ENCODE measurements at places on chromosomes 4 and X. TPM values are rescaled to one million over a fixed set of nuclear protein-coding genes. Genes with fewer than 3 reads are reported as not detected.

The SPATA4 gene
- total RNA-seq, result not detected

The CWH43 gene
- total RNA-seq, result not detected

The ETDB gene
- total RNA-seq, result not detected

DNA sequence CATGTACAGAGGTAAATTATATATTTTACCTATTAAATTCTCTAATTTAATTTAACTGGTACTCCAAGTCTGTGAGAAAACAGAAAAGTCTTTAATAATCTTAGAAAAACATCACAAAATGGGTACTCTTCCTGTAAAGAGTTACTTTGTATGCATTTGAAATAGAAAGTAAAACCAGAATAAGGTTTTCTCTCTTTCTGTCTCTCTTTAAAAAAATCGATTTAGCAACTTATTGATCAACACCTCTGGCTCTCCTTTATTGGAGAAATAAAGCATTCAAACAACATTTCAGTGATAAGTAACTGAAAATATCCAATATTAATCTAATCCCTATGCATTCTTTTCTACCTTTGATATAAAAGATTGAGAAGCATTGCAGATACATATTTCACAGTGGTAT lies 27.4 kb downstream of the ATOH1 start:
- peaks cover 22% of the 10 kb centered on the region for H3K27me3 ChIP-seq
- no peak overlapping the region for H3K27ac ChIP-seq
- H3K4me3 ChIP-seq, result no peak overlapping the region
- DNase-seq, result no peak

DNA sequence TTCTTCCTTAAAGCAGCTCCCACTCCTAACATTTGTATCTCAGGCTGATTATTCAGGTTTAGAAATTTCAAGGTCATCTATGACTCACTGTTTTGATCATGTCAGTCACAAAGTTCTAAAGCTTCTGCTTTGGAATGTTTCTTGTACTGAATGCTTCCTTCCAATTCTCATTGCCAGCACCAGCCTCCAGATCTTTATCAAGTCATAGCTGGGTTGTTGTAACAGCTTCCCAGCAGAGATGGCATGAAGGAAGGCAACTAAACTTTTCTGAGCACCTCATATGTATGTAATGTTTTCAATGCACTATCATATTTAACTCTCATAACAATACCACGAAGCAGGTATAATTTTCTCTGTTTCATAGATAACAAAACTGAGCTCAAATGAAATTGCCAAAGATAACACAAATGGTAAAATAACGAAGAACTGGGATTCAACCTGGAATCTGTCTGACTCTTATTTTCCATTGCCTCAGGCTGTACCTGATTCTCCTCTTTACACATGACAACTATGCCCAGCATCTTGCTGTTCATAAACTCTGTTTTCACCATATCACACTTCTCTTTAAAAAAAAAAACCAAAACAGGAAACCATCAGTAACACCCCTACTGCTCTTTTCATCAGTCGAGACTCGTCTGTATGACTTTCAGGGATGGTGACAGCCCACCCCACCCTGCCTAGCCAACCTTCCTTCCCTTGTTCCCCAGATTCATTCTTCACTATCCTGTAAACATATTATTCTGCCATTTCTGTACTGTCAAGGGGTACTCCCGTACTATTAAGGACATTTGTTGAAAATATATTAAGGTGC lies 13.4 kb downstream of the TRPC3 start:
- H3K4me1 ChIP-seq, result no peaks in the 10 kb centered on the region
- no peaks in the 10 kb centered on the region for H3K36me3 ChIP-seq
- H3K27ac ChIP-seq, result no peak overlapping the region
- no peak overlapping the region for H3K4me3 ChIP-seq

DNA sequence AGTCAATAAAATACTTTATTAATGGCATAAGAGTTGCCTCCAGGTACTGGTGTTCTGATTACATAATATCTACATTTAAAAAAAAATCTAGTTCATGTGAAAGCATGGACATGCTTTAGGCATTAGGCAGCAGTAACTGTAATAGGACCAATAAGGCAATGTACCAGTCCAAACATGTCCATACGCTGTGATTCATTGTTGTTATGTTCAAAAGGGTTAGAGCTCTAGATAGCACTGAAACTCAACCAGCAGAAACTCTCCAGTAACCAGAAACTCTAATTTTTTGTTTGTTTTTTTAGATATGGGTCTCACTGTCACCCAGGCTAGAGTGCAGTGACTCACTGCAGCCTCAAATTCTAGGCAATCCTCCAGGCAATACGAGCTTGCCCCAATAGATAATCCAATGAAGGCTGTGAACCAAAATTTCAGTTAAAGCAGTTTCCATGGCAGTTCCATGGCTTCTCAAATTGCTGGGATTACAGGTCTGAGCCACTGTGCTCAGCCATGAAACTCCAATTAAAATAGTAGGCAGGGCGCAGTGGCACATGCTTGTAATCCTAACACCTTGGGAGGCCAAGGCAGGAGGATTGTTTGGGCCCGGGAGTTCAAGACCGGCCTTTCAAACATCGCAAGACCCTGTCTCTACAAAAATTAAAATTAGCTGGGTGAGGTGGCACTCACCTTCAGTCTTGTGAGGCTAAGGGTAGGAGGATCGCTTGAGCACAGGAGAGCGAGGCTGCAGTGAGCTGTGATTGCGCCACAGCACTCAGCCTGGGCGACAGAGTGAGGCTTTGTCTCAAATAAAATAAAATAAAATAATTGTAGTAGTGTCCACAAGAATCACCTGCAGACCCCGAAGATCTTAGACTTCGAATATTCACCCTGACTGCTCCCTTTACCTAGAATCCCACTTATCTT lies 36.3 kb downstream of the MGARP start:
- DNase-seq, result no peak
- H3K36me3 ChIP-seq, result no peaks in the 10 kb centered on the region
- H3K4me3 ChIP-seq, result no peak overlapping the region

- H3K4me3 ChIP-seq, result no peak overlapping the region
- DNase-seq, result no peak
- no peaks in the 10 kb centered on the region for H3K27me3 ChIP-seq
- H3K4me1 ChIP-seq, result no peaks in the 10 kb centered on the region
- H3K27ac ChIP-seq, result no peak overlapping the region
Measured at GRCh38 chr4:23630110-23630509, 259.7 kb downstream of the PPARGC1A start.

DNA sequence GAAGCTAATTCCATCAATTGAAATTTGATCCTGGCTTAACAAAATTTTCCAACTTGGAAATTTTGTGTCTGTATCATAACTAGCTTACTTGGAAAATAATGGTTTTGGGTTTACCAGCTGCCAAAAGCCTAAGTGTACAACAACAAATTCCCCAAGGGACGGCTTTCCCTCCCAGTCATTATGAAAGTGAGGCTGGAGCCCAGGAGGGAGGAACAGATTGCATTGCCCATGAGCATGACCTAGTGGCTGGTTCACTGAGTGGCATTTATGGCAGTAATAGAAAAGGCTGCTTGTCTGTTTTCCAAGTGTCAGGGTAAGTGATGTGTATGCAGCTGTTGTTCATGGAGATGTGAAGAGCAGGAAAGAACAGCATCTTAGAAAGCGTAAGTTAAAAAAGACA lies 70.8 kb upstream of the HHIP start:
- H3K4me3 ChIP-seq, result no peak overlapping the region
- no peak overlapping the region for H3K27ac ChIP-seq
- peaks cover 5% of the 10 kb centered on the region for H3K4me1 ChIP-seq
- H3K36me3 ChIP-seq, result no peaks in the 10 kb centered on the region
- H3K27me3 ChIP-seq, result no peaks in the 10 kb centered on the region
- no peak for DNase-seq

DNA sequence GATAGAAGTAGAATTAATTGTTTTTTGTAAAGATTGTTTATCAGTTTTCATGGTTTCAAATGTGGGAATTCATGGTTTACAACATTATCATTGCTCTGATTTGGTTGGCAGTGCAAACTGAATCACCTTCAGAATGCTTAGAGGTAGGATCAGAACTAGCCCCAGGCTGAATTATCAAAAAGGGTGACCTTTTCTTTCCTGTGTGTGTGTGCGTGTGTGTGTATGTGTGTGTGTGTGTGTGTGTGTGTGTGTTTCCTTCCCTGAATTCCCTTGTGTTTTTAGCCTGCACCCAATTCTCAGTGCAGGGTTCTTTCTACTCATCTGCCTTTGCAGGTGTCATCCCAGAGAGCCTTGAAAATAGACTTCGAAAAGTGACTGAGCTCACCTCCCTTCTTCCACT lies 125.0 kb downstream of the BMPR1B start:
- H3K27ac ChIP-seq, result no peak overlapping the region
- H3K4me1 ChIP-seq, result no peaks in the 10 kb centered on the region
- no peak for DNase-seq
- H3K36me3 ChIP-seq, result no peaks in the 10 kb centered on the region

DNA sequence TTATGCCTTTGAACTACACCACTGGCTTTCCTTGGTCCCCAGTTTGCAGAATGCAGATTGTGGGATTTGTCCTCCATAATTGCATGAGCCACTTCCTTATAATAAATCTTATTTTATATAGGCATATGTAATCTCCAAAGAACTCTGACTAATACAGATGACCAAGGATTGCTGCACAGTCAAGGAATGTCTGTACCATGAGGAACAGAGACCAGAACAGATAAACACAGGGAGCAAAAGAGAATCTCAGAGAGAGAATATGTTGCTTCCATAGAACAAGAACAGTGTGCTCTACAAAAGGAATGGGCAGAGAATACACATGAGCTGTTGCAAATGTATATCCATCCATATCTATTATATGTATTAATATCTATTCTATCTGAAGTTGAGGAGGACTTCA lies 111.1 kb downstream of the ADRA2C start:
- H3K36me3 ChIP-seq, result peaks cover 4% of the 10 kb centered on the region
- no peak overlapping the region for H3K27ac ChIP-seq
- peaks cover 75% of the 10 kb centered on the region for H3K27me3 ChIP-seq
- DNase-seq, result no peak
- no peak overlapping the region for H3K4me3 ChIP-seq

GRCh38 chrX:108699368-108699767 lies 37.0 kb downstream of the IRS4 start:
- no peaks in the 10 kb centered on the region for H3K4me1 ChIP-seq
- H3K36me3 ChIP-seq, result peaks cover 3% of the 10 kb centered on the region
- DNase-seq, result no peak
- no peak overlapping the region for H3K4me3 ChIP-seq
- H3K27ac ChIP-seq, result no peak overlapping the region
- no peaks in the 10 kb centered on the region for H3K27me3 ChIP-seq

DNA sequence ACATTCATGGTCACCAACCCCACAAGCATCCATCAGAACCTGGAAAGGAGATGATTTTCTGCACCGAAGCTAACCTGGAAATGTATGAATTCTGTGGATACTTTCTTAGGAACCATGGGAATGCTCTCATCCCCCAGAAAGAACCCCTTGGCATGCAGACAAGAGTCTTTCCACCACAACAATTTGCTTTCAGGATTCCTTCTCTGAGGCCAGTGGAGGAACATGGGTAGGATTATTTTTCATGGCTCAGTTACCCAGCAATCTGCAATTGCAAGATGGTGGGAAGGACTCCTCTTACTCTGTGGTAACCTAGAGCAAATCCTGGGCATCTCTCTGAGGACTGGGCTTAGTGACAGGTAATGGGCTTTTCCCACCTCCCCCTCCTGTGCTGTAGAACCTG lies 131.9 kb upstream of the MSX1 start:
- H3K27me3 ChIP-seq, result no peaks in the 10 kb centered on the region
- no peak for DNase-seq

- no peak for DNase-seq
- peak overlapping the region; percentile 81 for H3K27ac ChIP-seq
- no peaks in the 10 kb centered on the region for H3K36me3 ChIP-seq
Measured at GRCh38 chr4:151671541-151672059, 89.2 kb downstream of the GATB start.

DNA sequence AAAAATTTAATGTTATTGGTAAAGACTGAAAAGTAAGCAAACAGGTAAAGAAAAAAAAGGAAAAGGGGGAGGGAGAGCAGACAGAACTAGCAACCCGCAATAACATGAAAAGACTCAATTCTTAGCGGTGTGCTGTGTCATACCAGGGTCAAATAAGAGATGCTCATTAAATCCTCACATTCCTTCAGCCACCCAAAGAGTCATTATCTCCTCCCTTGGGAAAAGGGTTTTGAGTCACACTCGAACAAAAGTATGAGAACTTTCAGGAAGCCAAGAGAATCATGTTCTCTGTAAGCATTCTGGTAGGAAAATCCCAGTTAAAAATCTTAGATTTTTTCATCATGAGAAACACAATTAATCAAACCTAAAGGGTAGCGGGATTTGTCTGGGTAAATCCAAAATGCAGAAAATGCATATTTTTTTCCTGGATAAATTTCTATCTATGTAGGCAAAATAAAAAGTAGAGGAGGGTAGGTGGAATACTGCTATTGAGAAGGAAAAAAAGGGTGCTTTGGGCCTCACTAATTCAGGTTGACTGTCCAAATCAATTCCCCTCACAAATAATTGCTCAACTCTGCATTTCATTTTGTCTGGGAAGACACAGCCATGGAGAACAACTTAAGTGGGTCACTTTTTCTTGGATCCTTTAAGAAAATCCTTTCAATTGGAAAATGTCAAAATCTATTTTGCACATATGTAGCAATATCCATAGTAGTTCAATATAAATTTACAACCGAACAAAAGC lies 23.2 kb downstream of the TNIP3 start:
- H3K36me3 ChIP-seq, result no peaks in the 10 kb centered on the region
- no peak overlapping the region for H3K4me3 ChIP-seq
- H3K27me3 ChIP-seq, result no peaks in the 10 kb centered on the region
- no peaks in the 10 kb centered on the region for H3K4me1 ChIP-seq
- H3K27ac ChIP-seq, result no peak overlapping the region
- DNase-seq, result no peak

DNA sequence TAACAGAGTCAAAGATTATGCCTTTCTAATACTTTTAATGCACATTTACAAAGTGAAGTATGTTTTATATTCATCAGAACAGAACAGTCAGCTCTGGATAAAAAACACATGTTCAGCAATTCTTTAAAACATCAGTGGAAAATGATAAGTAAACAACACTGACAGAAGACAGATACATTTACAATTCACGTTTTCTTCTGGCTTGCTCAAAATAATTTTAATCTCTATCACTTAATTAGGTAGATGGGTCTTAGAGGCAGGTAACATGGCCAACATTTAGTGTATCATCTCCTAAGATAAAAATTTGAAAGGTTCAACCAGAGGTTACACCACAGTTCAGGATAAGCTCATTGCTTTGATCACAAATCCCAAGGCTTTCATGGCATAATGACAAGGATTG lies 156.8 kb upstream of the MAB21L2 start:
- H3K4me1 ChIP-seq, result no peaks in the 10 kb centered on the region
- no peak overlapping the region for H3K4me3 ChIP-seq
- no peak for DNase-seq
- no peak overlapping the region for H3K27ac ChIP-seq

GRCh38 chr4:13523591-13524503 lies 20.5 kb downstream of the NKX3-2 start:
- H3K36me3 ChIP-seq, result peaks cover 3% of the 10 kb centered on the region
- no peak overlapping the region for H3K4me3 ChIP-seq
- no peak overlapping the region for H3K27ac ChIP-seq

GRCh38 chr4:150150629-150151062 lies 72.4 kb downstream of the DCLK2 start:
- peaks cover 35% of the 10 kb centered on the region for H3K4me1 ChIP-seq
- H3K4me3 ChIP-seq, result no peak overlapping the region
- DNase-seq, result no peak
- H3K27ac ChIP-seq, result peak overlapping the region; percentile 87
- no peaks in the 10 kb centered on the region for H3K36me3 ChIP-seq

Data from neural crest cell (in vitro differentiated cells).